ENCODE measurements at places on chromosomes 2 and 18. TPM values are rescaled to one million over a fixed set of nuclear protein-coding genes. Genes with fewer than 3 reads are reported as not detected.

CSRNP3 gene
- not detected for total RNA-seq

GRCh38 chr2:27074738-27075565 is 3.5 kb upstream of the EMILIN1 start:
- no peak for DNase-seq

DNA sequence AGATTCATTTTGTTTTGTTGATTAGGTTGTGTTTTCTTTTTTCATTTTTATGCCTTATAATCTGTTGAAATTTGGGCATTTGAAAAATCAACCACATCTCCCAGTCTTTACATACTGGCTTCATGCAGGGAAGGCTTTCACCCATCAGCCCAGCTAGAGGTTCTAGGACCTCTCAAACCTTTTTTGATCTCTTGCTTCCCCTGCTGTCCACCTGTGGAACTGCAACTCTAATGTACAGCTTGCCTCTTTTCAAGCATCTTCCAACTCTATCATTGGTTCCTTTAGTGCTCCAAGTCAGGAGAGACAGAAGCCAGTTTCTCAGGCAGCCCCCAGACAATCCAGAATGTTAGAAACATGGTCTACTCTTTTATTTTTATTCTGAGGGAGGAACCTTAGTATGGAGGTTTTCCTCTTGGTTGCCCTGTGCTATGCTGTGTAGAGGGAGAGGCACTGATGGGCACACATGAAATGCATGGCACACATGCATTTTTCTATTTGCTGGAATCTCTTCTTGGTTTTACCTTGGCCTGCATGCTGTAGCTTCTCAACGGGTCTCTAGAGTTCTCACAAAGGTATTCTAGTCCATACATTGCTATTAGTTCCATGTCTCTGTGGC is 107.2 kb upstream of the L3MBTL4 start:
- DNase-seq, result peak; percentile 25

DNA sequence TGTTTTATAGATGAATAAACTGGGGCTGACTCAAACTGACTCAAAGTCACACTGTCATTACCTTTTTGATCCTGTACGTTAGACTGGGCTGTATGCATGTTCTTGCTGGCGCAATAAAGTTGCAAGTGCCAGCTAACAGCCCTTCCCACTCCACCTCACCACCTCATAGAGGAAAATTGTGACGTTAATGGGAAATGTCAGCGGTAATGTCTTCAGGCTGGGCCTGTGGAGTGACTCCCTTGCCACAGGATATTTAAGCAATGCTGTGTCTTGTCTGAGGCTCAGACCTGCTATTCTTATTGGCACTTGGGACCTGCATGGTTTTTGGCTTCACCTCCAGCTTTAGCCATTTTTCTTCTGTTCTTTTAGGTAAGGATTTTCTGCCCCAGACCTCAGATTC is 25.2 kb upstream of the CASP10 start:
- no peak for DNase-seq

GRCh38 chr2:217530392-217531090 is 472.3 kb downstream of the TNS1 start:
- no peak for DNase-seq

DNA sequence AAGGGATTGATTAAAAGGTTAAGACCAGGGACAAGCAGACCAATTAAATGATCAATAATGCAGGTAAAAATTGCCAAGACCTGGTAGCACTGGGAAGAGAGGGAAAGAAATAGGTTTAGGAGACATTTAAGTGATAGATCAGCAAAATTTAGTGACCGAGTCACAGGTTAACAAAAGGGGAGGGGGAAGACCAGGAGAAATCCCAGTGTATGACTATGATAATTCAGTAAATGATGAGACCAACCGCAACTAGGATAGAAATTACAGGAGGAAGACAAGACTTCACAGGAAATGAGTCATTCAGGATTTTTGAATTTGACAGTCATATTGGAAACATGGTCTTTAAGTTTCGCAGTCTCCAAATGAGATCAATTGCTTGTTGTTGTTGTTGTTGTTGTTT is 62.9 kb downstream of the COBLL1 start:
- peak; percentile 59 for DNase-seq

DNA sequence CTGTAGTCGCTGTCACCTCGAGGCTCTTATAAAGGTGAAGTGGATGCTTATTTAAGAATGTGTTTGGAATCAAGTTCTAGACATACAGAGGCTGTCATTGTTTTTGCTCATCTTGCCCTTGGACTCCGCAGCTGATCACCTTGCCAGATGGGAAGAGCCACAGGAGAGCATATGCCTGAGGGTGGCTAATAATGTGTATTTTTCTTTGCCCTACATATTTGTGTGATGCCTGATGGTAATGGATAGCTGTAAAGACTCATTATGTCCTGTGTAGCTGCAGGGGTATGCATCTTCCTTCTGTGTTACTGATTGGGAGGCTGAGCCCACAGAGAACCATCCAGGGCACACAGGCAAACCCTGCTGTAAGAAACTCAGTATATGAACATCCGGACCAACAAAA is 61.7 kb downstream of the PRKCE start:
- no peak for DNase-seq

DNA sequence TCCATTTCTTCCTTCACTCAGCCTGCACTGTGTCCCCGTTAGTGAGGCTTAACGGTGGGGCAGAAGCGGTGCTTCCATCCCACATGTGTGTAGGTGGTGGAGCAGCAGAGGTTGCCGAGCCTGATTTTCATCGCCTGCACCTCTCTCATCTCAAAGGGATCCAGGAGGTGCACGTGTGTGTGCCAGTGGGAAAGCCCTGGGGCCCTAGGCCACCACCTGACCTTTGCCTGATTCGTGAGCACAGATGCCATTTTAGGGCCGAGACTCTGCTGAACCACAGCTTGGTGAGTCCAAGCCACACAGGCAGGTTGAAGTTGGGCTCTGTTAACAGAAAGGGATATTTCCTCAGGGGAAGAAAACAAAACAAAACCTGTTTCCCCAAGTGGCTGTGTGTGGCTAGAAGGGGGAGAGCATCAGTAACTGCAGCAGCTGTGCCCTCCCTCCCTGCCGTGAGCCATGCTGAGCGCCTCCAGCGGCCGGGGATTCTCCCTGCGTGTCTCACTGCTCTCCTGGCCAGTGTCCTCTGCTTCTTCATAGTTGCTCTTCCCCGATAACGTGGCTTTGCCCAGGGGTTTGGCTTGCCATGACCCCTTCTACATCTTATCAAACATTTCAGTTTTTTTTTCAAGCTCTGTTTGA is 81.5 kb downstream of the MAPRE2 start:
- DNase-seq, result no peak

DNA sequence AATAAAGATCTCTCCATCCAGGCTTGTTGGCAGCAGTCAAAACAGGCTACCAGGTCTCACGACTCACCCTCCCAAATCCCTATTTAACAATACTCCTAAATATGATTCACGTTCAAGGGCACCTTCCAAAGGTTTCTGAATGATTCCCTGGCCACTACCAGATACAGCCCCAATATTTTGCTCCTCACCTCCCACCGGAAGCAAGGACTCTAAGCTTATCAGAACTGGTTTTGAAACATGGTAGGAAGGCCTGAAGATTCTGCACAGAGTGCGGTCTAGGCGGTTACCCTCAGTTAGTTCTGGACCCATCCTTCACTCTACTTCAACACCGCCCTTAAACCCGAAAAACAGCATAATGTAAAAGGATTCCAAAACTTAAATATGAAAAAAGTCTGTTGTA is 5.2 kb downstream of the PPP4R1 start:
- no peak for DNase-seq

Measured in HT1080 (cell line).